ENCODE measurements at places on chromosomes 7 and 10.

GRCh38 chr7:17679458-17679857 lies 260.8 kb downstream of the SNX13 start:
- DNase-seq = no peak

- no peak for DNase-seq
These were observed 45.0 kb upstream of the IFRD1 start for GRCh38 chr7:112405286-112405685.

DNA sequence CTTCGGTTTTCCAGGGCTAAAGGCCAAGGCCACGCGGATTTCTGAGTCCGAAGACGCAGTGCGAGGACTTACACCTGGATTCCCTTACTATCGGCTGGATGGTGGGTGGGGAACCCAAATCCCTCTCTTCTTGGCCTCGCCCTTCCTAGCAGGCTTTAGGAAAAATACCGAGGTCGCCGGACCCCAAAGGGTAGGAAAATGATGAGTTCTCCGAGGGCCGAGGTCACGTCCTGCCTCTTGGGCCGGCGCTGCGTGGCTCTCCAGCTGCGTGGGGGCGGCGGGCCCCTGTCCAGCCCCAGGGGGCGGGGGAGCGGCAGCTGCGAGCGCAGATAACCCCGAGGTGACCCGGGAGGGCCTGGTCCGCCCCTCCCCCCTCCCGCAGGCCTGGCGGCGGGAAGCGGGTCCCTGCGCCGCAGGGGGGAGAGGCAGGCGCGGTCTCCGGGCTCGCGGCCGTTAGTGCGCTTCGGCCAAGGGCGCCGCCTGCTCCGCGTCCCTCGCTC lies 805 bp upstream of the HMX3 start:
- DNase-seq = no peak

DNA sequence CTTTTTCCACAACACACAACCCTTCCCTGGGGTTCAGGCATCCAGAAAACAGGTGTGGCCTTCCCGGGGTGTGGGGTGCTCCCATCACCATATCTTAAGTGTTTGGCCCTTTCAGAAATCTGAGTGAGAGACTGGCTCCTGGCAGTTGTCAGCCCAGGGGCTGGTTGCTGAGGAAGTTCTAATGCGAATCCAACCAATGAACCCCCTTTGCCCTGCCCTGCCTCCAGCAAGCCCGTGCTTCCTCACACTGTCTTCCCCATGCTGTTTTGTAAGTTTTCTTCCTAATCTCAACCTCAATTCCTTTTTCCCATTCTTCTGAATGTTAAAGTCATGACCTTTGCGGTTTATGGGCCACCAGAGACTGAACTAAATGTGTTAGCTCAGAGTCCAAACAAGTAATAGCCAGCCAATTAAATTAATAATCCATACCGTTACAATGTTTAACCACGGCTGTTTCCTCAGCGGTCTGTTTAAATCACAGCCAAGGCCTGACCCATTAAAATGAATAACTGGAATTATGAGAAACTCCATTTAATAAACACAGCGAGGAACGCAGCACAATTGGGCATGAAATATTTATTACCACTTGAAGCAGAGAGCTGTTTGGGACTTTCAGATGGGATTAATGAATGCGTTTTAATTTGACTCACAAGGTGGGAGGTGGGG lies 90.9 kb upstream of the TCF7L2 start:
- DNase-seq = no peak

DNA sequence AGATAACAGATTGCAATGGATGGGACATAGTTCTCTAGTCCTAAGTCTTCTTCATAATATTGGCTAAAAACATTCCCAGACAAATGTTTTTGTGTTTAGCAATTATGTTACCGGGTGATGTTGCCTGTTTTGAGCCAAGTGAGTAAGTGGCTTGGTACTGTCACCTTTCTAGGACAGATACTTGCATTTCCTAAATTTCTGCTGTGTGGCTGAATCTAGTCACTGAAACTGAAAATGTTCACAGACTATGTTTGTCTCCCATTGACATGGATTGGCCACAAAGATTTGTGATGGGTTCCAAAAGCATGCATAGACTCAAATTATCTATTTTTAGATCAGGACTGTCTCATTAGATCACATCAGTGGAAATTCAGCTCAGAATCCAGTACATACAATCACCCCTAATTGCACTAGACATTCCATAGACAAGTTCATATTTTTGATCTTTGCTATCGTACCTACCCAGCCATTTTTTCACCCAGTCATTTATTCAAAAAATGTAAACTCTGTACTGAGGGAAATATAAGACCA lies 1222.1 kb upstream of the AUTS2 start:
- DNase-seq = no peak

Data from NCI-H1105 (cell line).